AG08396 (cell line): ENCODE measurements at places on chromosomes 4 and X.

DNA sequence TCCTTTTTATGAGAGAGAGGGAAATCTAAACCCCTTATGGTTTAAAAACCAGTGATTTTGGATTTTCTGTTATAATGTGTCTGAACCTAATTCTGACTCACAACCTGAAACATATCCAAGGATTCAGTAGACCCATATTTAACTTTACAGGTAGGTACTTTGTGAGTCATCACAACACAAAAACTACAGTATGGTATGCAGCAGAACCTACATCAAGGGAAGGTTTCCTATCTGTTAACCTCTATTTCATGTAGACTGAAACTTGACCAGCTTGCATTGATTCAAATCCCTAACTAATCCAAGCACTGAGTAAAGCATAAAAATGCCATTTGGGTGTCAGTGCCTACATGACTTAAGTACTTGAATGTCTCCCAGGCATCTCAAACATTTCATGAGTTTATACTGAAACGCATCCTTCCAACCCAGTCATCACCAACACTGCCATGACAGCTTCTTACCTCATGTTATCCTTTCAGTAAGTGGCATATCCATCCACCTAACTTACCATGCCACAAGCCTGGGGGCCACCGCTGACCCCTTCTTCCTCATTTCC, 4.3 kb upstream of the ARHGAP10 start:
- no peak for DNase-seq

DNA sequence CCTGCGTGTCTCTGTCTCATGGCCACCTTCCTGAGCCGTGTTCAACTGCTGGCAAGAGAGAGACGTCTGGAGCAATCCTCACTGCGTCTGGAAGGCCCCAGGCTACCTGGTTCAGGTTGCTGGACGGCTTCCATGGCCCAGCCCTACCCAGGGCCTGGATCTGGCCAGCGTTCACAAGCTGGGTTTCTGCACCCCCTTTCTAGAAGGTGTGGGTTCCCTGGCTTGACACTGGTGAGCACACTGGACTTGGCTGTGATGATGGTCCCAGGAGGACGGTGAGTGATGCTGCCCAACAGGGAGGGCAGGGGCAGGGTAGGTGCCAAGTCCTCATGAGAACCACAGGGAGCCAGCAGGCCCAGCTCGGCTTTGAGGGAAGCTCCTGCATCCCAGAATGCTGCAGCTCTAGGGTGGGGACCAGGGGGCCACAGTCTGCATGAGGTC, 63.4 kb downstream of the HTRA3 start:
- no peak for DNase-seq

DNA sequence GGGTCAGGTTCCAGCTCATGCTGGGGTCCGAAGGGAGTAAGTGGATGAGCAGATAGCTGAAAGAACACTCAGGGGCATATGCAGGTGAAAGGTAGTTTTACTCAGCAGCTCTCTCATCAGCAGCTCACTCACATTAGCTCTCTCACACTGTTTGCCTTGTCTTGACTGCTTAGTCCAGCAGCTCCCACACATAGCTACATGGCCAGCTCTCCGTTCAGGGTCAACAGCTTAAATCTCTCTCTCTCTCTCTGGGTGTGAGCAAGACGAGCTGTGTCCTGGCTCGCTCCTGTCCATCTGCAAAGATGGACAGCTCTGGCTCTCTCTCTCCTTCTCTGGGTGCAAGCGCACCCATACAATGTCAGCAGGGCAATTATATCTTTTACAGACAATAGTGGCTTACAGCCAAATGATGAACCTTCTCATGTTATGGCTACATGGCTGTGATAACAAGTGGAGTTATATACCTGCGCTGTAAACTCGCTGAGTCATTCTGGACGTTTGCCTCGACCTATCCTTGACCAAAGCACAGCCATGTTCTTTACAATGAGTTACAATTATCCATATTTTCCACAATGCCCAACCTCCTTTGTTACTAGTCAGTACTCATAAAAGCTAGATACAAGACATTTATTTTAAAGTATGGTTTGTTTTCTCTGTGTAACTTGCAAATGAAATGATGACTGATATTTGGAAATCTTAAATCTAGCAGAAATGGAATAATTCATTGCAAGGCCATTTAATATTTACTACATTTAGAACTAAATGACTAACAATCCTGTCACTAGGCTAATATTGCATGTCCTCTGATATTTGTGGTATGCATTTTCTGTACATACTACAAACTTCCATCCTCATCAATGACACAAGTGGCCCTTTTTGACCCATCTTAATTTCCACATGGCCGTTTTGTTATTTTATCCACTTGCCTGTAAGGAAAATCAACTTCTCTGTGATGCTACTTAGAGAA, 9.3 kb downstream of the PAPSS1 start:
- no peak for DNase-seq

GRCh38 chr4:112031712-112032328, 113.4 kb upstream of the FAM241A start:
- DNase-seq = peak; percentile 39

DNA sequence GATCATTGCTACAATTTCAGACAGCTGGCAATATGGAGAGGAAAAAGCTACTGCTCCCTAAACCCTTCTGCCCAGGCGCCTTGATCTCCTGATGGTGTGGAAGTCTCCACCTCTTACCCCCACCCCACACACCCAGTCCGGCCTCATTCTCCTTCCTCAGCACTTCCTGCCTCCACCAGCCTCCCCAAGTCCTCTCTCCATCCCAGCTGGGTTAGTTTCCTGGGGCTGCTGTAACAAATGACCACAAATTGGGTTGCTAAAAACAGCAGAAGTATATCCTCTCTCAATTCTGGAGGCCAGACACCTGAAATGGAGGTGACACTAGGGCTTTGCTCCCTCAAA, 1.1 kb upstream of the CCNQ start:
- no peak for DNase-seq

- no peak for DNase-seq
These were observed 25.5 kb upstream of the GPAT3 start for GRCh38 chr4:83510442-83510841.

- no peak for DNase-seq
These were observed 209.1 kb upstream of the SLC7A11 start for GRCh38 chr4:138451276-138451663.

- no peak for DNase-seq
These were observed 51.4 kb upstream of the LSM6 start for GRCh38 chr4:146124023-146124680.

- DNase-seq = no peak
These were observed 270.3 kb downstream of the BMPR1B start for GRCh38 chr4:95027905-95028618.

GRCh38 chr4:111814961-111815360, 330.3 kb upstream of the FAM241A start:
- DNase-seq = no peak

DNA sequence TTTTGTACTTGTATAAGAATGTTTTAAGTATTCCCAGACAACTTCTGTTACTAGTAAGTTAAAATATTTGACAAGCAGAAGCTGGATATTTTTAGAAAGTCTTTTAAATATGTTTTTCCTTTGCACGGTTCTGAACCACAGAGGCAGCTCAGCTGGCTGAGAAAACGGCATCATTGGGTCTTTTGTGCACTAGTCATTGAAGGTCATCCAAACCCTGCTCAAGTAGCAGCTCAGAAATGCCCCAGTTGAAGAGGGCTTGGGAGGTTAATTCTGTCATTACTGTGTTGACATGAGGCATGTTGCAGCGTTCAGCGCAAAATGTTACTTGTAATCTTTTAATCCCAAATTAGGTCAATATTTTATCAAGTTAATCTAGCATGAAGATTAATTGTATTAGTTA, 383.7 kb upstream of the FAM241A start:
- DNase-seq = no peak

DNA sequence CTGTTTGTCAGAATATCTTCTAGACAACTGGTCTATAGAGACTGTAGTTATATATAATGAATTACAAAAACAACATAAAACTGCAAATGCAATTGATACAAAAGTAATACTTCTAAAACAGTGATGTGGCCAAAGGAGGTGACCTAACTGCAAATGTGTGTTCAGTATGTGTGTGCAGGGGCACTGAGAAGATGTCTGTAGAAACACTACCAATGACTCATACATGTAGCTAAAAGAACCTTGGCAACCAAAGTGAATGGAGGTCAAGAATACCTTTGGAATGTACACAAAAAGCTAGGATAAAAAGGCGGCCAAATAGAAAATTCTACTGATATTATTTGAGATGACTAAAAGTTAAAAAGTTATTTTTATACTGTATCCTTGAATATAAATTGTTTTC, 261.8 kb downstream of the CAMK2D start:
- DNase-seq = peak; percentile 67

GRCh38 chr4:19486400-19486799, 765.3 kb upstream of the SLIT2 start:
- DNase-seq = no peak

- no peak for DNase-seq
These were observed 48.1 kb downstream of the RAB40AL start for GRCh38 chrX:102985192-102985591.

GRCh38 chr4:65623506-65623905, 46.8 kb downstream of the EPHA5 start:
- peak; percentile 6 for DNase-seq

GRCh38 chrX:122666601-122667000, 517.5 kb upstream of the GRIA3 start:
- DNase-seq = no peak

GRCh38 chr4:98659106-98659592, 738 bp upstream of the TSPAN5 start:
- DNase-seq = peak; percentile 41

GRCh38 chr4:71334465-71334882, 4.3 kb upstream of the SLC4A4 start:
- peak; percentile 24 for DNase-seq

GRCh38 chr4:113435893-113436292, 325.6 kb downstream of the CAMK2D start:
- peak; percentile 36 for DNase-seq

DNA sequence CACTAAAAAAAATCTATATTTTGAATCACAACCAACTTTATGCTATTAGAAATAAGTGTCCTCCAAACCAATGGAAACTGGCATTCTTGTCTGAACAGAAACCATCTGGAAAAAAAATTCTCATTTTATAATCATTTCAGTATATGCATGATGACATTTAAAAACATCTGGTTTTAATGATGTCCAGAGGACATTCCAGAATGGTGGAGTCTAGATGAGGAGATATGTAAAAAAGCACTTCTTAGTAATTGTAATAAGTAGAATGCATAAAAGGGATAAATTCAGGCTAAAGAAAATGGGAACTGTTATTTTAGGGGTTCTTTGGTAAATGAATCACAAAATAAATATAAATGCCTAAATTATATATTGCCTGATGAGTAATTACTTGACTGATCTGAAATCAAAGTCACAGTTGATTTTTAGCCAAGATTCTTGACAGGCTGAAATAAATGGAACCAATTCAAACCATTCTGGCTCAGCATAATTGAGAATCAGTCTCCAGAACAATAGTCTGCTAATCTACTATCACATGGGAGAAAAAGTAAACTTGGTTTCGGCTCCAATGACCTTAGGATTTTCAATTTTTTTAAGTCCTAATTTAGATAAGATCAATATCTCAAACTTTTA, 636.6 kb downstream of the FAT4 start:
- peak; percentile 3 for DNase-seq

DNA sequence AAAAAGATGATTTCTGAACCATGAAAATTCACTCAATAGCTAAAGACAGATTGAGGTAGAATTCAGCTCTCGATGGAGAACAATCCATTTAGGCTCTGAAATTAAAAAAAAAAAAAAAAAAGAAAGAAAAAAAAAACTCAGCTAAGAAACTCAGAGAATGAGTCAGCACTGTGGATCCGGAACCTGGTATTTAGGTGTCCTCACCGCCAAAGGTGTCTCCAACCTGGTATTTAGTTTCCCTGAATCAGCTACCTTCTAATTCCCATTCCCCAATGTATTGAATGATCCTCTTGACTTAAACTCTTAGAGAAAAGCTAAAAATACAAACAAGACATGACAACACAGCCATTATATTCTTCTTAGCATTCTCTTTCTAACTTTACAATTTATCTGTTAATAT, 150.3 kb upstream of the RASGEF1B start:
- DNase-seq = no peak

GRCh38 chrX:110836982-110837381, 41.4 kb upstream of the CHRDL1 start:
- DNase-seq = no peak

DNA sequence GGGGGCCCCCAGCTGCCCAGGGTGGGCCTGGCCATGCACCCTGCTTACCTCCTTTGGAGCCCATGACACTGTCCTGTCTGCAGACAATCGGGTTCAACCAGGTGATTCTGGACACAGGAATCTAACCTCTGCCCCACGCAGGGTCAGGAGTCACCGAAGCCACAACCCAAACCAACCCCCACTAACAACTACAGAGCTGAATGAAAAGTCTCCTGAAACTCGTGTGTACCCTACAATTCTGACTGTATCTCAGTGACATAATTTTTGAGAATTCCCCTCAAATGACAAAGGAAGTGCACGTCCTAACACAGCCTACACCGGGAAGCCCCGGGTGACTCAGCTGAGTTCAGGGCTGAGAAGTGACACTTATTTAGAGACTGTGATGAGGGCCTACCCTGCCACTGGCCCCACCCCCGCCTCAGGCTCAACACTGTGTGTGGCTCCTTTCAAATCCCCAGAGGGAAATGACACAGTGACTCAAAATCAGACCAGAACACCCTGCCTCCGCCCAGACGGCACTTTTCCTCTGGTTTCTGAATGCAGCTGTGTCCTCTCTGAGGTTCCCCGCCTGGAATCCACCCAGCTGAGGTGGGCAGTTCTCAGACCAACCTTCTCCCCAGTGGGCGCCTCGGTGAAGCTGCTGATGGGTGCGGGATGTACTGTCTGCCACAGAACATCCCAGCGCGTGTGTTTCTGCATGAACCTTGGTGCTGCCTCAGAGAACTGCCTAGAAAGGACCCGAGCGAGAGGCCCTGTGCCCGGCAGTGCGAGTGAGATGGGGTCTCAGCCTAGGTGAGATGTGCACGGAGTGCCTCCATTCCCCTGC, 9.9 kb downstream of the TNIP2 start:
- peak; percentile 69 for DNase-seq

DNA sequence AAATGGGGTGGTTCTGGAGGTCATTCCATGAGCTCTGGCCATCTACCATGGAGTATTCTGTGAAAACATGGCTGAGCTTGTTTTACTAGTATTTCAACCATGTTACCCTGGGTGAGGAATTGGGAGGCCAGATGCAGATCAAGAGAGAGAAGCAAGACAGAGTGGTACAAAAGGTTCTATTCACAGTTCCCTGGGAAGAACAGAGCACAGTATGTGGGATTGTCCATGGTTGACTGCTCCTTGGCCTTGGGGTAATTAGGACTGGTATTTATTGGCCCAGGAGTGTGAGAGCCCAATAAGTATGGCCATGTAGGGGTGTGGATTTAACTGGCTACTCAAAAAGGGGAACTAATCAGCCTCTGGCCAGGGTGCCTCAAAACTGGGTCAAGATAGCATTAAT, 239.7 kb upstream of the GATB start:
- no peak for DNase-seq

DNA sequence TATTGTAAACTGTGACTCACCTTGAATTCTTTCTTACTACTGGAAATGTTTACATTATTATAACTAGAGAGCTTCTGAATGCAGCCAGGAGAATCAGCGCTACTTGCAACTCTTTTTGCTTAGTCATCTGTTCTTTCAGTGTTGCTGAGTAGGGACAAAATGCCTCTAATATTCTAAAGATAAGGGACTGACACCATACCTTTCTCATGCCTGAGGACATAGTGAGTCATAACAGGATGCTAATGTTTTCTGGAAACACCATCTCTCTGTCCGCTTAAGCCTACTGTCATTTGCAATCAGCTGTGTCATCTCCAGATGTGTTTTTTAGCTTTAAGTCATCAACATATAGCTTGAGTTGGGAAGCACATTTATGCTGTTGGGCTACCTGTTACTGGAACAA, 108.3 kb downstream of the QRFPR start:
- no peak for DNase-seq

GRCh38 chr4:142413485-142413884, 432.6 kb downstream of the INPP4B start:
- no peak for DNase-seq
